ENCODE measurements at places on chromosomes 3 and 15.

GRCh38 chr3:193809106-193809505 is 216.1 kb downstream of the OPA1 start:
- DNase-seq = no peak

- no peak for DNase-seq
Measured at GRCh38 chr3:46080124-46080968, 53.1 kb upstream of the XCR1 start.

GRCh38 chr3:66428733-66429132 is 72.1 kb downstream of the LRIG1 start:
- DNase-seq = no peak

GRCh38 chr15:75211436-75212199 is 9.9 kb downstream of the C15orf39 start:
- no peak for DNase-seq

- peak; percentile 68 for DNase-seq
Measured at GRCh38 chr15:40367686-40368611, 9.9 kb downstream of the DISP2 start.

DNA sequence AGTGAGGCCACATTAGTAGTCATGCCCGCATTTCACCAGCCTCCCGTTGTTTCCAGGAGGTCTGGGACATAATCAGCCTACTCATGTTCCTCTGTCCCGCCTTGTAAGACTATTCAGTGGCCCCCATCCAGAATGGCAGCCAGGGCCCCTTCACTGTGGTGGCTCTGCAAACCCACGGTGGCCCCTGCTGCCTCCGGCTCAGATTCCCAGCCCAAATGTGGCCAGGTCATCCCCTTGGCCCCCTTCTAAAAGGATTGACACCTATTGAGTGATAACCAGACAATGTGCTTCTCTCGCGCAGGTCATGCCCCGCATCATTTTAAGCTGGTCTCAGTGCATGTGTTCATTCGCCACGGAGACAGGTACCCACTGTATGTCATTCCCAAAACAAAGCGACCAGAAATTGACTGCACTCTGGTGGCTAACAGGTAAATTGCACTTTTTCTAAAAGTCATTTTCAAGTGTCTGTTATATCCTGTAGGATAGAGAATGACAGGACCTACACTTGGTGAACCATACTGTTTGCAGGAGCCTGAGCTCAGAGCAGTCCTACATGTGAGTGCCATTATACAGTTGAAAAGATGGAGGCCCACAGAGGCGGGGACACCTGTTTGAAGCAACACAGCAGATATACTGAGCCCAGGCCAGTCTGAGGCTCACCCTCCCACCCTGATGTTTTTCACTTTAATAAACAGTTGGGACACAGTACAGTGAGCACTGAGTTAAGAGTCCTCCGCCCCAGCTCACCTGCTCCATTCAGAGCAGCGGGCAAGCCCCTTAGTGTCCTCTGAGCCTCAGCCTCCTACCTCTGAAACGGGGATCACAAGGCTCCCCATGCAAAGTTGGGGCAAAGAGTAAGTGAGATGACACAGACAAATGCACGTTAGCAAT is 47.7 kb downstream of the PXYLP1 start:
- DNase-seq = no peak

DNA sequence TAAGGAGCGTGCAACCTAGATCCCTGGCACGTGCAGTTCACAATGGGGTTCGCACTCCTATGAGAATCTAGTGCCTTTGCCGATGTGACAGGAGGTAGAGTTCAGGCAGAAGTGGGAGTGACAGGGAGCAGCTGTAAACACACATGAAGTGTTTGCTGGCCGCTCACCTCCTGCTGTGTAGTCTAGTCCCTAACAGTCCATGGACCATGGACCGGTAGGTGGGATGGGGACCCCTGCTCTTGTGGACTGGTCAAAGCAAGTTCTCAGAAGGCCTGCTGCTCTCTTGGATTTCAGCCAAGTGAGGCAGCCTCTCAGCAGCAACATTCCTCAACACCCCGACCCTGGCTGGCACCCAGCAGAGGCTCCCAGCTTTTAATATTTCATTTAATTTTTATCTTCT is 58.2 kb upstream of the SNRPA1 start:
- DNase-seq = no peak

DNA sequence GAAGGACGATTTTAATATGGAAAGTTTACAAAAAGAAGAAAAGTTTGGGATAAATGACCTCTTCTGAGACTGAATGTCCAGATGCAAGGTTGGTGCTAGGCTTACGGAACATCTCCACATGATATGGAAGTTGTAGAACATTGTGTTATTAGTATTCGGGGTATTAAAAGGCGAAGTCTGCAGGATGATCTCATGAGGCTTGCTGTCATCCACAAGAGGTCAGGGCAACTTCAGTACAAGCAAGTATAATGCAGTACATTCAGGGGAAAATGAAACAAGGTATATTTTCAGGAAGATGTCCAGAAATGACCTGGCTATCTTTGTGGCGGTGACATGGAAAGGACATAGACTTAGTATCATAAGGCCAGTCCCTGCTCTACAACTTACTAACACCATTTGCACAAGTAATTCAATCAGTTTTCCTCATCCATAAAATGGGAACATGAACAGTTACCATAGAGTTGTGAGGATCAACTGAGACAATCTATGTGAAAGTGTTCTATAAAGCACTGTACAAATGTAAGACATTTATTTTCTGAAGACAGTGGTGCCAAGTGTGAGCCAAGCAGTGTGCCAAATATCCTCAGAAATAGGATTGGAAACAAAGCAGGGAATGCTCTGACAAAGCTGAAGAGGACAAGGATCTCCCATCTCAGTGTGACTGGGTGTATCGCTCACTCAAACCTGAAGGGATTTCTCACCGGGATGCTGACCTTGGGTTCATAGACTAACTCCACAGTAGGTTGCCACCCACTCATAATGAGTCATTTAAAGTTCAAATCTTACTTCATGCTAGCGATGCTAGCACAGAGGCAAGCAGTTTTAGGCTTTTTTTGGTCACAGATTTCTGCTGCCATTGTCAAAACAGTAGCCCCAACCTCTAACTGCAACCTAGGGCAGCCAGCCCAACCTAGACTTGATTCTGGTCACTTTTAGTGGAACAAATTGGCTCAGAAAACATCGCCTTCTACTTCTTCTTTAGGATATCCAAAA is 118.3 kb downstream of the TIGIT start:
- no peak for DNase-seq

DNA sequence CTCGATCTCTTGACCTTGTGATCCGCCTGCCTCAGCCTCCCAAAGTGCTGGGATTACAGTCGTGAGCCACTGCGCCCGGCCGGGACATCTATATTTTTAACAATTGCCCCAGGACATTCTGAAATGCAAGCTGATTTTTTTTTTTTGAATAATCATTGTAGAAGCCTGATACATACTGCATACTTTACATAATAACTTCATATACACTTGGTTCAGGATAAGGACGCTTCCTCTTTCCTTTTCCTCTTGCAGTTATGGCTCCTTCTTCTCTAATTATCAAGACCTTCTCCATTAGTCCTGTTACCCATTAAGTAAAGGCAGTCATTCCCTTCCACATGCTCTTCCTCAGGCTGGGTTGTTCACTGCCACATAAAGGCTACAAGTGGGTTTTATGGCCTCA is 58.3 kb downstream of the SLCO3A1 start:
- DNase-seq = no peak

DNA sequence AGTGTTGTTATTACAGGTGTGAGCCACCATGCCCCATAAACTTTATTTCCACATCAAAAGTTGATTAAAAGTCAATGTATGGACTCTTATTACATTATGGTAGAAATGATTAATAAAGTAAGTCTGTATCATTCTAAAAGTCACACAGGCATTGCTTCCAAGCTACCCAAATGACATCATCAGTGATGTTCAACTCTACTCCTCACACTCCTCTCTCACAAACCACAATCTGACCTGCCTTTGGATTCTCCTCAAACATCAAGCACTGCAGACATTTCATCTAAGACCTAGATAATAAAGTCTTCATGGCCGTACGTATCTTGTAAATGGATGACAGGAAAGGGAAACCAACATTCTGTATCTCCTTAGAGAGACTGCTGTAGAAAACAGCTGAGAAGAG is 68.0 kb downstream of the SMARCC1 start:
- DNase-seq = no peak

DNA sequence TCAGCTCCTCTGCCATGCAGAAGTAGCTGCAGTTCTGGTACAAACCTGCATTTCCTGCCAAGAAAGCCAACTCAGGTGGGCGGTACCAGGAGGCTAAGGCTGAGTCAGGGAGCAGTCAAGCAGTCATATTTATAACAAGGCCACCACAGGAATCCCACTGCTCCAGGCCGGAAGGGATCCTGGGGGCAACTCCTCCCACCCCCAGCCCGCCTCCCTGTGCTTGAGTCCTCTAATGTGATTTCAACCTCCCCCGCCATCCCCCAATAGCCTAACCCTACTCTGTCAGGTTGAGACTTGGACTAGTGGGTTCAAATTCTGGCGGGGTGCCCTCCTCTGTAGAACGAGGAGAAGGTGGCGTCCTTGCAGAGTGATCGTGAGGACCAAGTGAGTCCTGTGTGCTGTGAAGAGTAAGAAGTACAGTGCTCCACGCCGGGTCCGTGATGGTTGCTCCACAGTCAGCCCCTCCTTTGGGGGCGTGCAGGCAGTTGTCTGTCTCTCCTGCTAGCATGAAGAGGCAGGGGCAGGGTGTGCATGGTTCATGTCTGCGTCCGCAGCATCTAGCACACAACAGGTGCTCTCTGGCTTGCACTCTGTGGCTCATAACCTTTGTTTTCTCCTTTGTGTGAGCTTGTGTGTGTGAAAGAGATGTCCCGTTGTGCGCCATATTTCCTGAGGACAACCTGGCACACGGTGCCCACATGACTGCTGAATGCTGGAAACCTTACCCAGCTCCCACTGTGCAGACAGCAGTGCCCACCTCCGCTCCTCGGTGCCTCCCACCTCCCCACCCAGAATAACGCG is 78.3 kb downstream of the SMAD6 start:
- no peak for DNase-seq

DNA sequence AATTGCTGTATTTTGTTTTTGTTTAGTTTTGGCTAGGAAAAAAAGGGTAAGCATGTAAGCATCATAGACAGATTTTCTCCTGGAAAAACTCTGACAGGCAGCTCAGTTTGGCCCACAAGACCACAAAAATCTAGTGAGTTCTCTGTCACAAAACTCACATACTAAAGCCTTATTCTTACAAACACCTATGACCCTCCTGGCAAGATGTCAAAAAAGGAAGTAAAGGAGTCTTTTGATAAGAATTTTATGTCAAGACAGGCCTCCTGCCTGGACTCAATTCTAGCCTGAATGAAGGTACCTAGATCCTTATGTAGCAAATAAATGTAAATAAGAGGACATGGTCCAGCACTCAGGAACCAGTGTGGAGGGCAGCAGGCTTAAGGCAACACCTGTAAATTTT is 668.3 kb upstream of the ZNF385D start:
- no peak for DNase-seq

- no peak for DNase-seq
Measured at GRCh38 chr15:65411465-65412071, 11.2 kb downstream of the IGDCC4 start.

GRCh38 chr3:132378048-132378762 is 39.1 kb upstream of the DNAJC13 start:
- DNase-seq = no peak

DNA sequence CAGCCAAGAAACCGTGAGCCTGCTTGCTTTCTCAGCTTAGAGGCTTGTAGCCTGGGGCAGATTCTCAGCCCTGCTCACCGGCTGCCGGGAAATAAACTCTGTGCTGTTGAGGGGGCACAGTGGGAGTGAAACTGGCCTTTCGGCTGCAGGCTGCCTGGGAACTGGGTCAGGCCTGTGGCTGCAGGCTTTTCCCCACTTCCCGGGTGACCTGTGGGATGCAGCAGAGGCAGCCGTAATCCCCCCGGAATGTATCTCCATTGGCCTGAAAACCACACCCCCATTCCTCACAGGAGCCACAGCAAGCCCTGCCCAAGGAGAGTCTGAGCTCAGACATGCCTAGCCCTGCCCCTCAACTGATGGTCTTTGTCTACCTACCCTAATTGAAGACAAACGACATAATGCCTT is 110.9 kb downstream of the STXBP5L start:
- no peak for DNase-seq

DNA sequence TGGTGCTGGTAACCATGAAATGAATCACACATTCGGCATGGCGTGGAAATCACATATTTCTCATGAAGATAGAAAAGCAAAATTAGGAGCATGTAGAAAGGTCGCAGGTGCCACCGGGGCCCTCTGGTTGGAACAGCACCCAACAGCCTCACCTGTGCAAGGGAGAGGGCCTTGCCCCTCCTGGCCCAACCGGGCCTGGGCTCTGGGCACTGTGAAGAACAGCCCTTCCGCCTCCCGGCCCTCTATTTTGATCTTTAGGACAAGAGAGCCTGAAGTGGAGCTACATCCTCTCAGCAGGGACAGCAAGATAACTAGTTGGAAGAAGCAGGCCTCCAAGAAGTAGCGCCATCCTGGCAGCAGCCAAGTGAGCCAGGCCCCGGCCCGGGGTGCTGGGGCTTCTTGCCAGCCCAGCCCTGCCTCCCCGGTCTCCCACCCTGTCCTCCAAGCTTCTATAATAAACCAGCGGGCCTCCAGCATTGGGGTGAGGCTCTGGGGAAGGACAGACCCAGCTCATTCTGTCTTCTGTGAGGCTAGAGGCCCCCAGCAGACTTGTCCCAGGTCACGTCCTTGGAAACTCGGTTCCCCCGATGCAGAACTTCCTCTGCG is 46.1 kb upstream of the FGD5 start:
- DNase-seq = no peak

- no peak for DNase-seq
Measured at GRCh38 chr3:155241579-155241978, 51.9 kb downstream of the STRIT1 start.

GRCh38 chr15:38275959-38276358 is 23.3 kb downstream of the SPRED1 start:
- no peak for DNase-seq

GRCh38 chr3:136281966-136282520 is 31.9 kb downstream of the PCCB start:
- no peak for DNase-seq

- DNase-seq = no peak
Measured at GRCh38 chr3:18716821-18717220, 291.7 kb upstream of the SATB1 start.

DNA sequence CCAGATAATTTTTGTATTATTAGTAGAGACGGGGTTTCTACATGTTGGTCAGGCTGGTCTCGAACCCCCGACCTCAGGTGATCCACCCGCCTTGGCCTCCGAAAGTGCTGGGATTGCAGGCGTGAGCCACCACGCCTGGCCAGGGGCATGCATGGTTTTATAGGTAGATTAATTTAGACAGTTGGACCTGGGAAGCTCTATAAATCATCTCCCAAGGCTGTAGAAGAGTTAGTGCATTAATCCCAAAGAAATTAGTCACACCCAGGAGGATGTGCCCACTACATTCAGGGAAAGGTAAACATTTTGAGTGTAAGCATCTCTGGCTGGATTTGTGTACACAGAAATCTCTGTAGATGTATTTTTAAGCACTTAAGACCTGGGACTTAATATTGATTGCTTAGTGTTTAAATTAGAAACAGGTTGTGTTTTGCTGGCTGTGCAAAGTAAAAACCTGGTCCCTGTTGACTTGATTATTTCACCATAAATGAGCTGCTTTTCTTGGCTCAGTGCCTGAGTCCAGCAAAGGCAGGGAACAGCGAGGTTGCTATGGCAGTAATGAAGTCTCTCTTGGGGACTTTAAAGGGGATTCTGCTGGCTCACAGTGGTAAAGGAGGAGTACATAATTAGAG is 19.2 kb downstream of the EXOSC7 start:
- peak; percentile 72 for DNase-seq

GRCh38 chr3:52385157-52385556 is 59.7 kb downstream of the SEMA3G start:
- peak; percentile 6 for DNase-seq

All from left renal pelvis (tissue), 4 donors.